ENCODE measurements at places on chromosomes 16 and 17.

DNA sequence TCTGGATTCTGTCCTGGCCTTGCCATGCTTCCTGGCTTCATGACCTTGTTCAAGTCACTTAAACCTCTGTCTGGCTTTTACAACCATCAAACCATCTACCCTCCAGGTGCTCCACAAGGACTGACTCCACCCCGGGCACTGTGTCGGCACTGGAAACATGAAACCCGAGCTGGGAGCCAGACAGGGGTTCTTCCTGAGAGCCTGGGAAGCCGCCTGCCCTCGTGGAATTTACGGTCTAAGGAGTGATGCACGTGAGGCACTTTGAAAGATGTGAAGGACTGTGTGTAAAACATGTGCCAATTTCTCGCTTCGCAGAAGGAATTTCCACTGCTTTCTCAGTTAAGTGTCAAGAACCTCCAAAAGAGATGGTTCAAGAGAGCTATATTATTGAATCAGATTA lies 11.6 kb downstream of the CDK5R1 start:
- no peak for DNase-seq

GRCh38 chr17:28204751-28205150 lies 114.2 kb upstream of the TMEM97 start:
- no peak for DNase-seq

- DNase-seq: no peak
Observed at GRCh38 chr16:88319116-88319965, 63.4 kb upstream of the ZNF469 start.

- no peak for DNase-seq
Observed at GRCh38 chr16:22638393-22639206, 127.9 kb downstream of the NPIPB5 start.

DNA sequence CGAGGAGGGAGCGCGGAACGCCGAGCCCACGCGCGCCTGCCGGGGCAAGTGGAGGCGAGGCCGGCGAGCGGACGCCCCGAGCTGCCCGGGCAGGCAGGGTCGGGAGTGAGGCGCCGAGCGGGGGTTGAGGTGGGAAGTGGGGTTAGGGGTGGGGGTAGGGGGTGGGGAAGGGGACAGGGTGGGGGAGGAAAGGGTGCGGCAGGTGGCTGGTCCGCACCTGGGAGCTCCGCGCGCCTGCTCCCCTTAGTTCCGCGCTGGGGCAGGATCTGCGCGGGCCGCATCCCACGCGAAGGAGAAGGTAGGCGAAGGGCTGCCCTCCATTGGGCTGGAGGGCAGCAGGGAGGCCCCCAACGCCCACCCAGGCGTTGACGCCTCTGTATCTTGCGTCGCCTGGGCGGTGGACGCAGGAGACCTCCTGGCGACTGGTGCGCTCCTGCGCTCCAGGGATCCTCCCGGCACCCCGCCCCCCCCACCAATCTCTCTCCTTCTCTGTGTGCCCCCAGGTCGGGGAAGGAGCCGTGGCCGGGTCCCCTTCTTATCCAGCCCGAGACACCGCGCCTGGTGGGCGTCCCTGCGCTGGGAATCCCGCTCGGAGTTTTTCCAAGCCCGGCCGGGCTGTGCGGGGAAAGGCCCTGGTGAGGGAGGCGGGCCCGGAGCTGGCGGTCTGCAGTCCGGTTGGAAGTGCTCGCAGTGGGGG lies 51.3 kb upstream of the AMZ2 start:
- DNase-seq: no peak

- no peak for DNase-seq
Observed at GRCh38 chr16:54239456-54239855, 47.1 kb downstream of the IRX3 start.

DNA sequence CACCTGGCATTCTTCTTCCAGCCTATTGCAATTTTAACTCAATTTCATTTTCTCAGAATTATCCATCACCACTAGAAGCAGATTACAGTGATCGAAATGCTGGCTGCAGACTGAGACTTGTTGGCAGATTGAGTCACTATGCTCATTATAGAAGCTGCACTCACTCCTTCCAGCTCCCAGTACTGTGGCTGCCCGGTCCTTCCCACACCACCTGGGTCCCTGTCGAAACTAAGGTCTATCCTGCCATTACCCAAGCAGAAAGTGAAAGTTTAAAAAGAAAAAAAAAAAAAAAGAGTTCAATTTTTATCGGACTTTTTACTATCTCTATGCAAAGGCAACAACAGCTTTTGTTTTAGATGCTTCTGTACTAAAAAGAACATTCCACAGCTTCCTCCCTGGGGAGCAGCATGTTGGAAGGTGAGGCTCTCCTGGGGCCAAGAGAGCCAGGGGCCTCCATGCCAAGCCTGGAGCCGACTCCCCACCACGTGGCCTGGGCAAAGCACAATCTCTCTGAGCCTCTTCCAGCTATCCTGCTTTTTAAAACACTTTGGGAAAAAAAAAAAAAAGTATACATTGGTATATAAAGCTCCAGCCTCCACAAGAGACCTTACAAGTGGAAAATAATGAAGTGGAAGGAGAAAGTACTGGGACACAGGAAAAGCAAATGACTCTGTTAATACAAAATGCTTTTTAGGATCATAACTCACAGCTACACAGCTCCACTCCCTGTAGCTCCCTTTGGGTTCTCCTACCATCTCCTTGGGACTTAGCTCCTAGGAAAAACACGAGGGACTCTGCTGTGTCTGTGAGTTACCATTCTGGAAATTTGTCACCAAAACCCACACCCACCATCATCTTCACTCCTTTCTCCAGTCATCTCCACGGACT lies 77.8 kb downstream of the USP31 start:
- DNase-seq: no peak

DNA sequence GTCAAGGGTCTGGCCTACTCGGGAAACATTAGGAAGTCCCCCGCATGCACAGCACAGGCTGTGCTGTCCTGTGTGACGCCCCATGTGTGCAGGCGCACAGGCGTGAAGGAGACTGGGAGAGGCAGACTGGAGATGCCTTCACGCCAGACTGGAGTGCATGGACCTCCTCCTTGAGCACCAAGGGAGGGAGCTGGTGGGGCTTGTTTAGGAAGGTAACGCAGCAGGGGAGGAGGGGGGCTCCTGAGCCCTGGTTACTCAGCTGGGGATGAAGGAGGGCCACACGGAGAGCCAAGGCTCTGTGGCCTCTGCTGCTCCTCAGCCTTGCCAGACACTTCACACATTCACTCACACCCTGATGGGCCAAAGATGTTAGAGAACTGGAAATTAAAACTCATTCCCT lies 7.7 kb downstream of the HSDL1 start:
- no peak for DNase-seq

- no peak for DNase-seq
Observed at GRCh38 chr17:76716839-76717215, 6.1 kb upstream of the MXRA7 start.

All from transverse colon (tissue), 4 donors.